ENCODE measurements at places on chromosomes 7 and 10.

- no peak for DNase-seq
Measured at GRCh38 chr10:109762555-109762954, 160.8 kb downstream of the XPNPEP1 start.

GRCh38 chr10:4525103-4525502 is 300.9 kb upstream of the AKR1E2 start:
- DNase-seq, result no peak

GRCh38 chr10:69801094-69801433 is 642 bp upstream of the COL13A1 start:
- DNase-seq, result no peak

GRCh38 chr10:17225808-17226207 is 2.2 kb upstream of the VIM start:
- no peak for DNase-seq

DNA sequence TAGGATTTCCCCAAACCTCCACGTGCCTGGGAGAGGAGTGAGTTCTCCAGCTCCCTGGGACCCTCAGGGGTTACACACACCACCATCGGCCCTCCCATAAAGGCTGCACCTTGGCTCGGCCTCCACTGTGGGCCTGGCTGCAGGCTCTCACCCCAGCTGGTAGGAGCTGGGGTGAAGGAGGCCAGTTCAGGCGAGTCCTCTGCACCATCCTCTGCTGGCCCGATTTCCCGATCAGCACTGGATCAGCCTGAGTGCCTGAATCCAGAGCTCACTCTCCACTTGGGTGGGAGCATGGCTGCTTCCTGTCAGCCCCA is 115.1 kb upstream of the RET start:
- peak; percentile 38 for DNase-seq

DNA sequence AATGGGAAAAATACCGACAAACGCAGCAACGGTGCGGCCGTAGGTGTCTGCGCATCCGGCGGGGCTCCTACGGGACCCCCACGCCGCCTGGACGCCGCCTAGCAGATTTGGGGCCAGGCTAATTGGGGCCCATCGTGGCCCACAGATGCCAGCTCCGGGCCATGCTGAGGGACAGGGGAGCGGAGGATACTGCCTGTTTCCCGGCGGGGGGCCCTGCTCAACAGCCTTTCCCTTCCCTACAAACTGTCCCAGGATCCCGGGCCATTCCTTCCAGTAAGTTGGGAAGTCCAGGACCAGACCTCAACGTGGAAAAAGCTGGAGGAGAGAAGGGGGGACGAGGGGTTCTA is 21.7 kb upstream of the GPER1 start:
- no peak for DNase-seq

GRCh38 chr7:81514546-81514945 is 255.3 kb downstream of the HGF start:
- no peak for DNase-seq

DNA sequence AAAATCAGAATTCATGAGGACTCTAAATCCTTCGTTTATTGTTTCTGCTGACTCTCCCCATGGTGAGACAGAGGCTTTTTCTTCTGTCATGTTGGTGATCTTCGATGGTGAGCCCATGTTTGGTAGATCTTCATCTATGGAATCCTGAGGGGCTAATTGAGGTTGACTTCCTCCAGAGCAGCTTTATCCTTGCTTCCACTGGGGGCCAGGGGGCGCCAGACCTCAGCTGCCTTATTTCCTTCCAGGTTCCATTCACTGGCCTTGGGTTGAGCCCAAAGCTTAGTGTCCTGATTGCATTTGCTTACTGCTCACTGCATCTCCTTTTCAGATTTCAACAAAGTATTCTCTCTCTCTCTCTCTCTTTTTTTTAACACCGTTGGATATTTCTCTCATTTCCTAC is 80.7 kb downstream of the GCC1 start:
- DNase-seq, result no peak

All from upper lobe of left lung (tissue), 6 donors.